ENCODE measurements at places on chromosomes 3 and 15.

DNA sequence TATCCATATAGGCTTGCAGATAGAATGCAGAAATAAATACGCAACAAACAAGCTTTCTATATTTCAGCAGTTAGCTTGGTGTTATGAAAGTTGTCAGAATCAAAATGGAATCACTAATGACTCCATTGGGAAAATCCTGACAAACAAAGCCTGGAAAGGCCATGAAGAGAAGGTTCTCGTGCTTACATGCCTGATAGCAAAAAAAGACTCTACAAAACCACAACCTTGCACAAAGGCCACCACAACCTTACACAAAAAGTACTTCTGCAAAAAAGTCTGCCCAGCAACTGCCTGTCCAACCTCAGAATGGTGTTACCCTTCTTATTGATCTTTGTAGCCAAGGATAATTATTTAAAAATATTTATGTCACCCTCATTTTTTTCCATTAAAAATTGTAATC, 14.4 kb upstream of the PLSCR1 start:
- no peak for DNase-seq

GRCh38 chr15:55916666-55917409, 76.6 kb downstream of the NEDD4 start:
- DNase-seq, result no peak

GRCh38 chr3:20773320-20773984, 587.4 kb upstream of the SGO1 start:
- no peak for DNase-seq

- no peak for DNase-seq
These were observed 27.9 kb upstream of the KIF23 start for GRCh38 chr15:69386284-69386683.

GRCh38 chr3:179027326-179027900, 44.2 kb downstream of the ZMAT3 start:
- DNase-seq, result no peak

DNA sequence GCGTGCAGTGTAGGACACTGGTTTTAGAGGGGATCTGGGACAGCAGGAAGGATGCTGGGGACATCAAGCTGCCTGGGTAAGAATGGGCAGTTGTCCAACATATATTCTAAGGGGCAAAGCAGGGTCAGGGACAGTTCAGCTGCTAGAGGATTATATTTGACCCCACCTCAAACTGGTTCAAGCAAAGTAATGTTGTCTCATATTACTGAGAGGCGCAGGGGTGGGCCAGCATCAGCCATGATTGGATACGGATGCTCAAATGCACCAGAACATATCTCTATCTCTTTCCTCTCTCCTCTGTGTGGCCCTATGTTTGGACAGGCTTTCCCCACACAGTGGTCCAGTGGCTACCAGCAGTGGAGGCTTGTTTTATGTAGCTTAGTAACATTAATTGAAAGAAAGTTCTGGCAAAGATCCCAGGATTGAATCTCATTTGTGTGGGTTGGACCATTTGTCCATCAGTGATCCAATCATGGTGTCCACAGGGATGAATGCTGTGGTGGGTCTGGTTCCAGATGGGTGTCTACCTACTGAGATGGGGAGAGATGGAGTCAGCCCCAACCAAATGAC, 49.8 kb upstream of the RGMA start:
- no peak for DNase-seq

DNA sequence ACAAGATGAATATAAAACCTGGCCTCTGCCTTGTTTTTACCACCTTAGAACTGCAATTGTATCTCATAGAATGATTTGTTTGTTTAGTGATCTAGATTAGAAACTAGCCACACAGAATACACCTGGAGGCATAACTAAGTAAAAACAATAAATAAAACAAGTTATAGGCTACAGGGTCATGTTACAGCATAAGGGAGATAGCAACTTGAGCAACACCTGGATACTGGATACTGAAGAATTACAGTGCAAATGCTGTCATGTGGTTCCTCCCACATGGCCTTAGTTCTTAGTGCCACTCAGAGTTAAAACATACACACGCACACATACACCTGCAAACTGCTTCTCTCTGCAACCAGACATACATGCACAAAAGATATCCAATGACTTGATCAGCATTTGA, 563.4 kb upstream of the DPPA4 start:
- DNase-seq, result no peak
